ENCODE measurements at places on chromosomes 2 and 18. TPM values are rescaled to one million over a fixed set of nuclear protein-coding genes. Genes with fewer than 3 reads are reported as not detected.

DNA sequence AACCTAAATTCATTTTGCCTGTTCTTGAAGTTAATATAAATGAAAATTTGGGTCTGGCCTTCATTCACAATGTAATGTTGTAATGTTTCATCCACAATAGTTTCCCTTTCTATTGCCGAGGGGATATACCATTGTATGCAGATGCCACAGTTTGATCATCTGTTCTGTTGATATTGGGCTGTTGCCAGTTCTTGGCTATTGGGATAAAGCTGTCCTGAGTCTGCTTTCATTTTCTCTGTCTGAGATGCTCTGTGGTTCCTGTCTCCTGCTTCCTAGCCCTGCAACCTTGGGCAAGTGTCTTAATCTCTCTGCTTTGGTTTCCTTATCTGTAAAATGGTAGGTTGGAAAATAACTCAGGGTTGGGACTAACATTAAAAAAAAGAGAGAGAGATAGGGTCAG, 25.2 kb downstream of the B3GNT2 start:
- H3K4me1 ChIP-seq: peaks cover 56% of the 10 kb centered on the region
- no peaks in the 10 kb centered on the region for H3K27me3 ChIP-seq
- peak overlapping the region; percentile 0 for H3K27ac ChIP-seq

The CHRND gene
- total RNA-seq: not detected

The IGFBP5 gene
- total RNA-seq: 500 TPM

The IL18RAP gene
- total RNA-seq: not detected
